Activated CD8-positive, alpha-beta memory T cell treated with anti-CD3 and anti-CD28 coated beads for 1 hour (primary cell): ENCODE measurements at places on chromosomes 4 and X.

- DNase-seq: no peak
These were observed 4.6 kb downstream of the TREX2 start for GRCh38 chrX:153441296-153441695.

DNA sequence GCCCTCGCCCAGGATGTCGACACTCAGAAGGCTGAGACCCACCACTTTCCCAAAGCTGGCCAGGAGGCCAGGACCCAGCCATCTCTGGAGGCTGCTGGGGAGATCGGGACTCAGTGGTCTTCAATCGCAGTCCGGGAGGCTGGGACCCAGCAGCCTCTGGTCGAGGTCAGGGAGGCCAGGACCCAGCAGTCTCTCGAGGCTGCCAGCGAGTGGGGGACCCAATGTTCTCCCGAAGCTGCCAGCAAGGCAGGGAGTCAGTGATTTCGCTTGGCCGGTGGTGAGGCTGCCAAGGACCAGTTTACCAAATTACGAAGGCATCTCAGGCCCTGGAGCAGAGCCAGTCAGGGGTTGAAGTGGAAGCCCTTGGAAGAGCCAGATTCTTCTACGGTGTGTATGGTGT lies 181.6 kb downstream of the NAF1 start:
- DNase-seq: no peak

DNA sequence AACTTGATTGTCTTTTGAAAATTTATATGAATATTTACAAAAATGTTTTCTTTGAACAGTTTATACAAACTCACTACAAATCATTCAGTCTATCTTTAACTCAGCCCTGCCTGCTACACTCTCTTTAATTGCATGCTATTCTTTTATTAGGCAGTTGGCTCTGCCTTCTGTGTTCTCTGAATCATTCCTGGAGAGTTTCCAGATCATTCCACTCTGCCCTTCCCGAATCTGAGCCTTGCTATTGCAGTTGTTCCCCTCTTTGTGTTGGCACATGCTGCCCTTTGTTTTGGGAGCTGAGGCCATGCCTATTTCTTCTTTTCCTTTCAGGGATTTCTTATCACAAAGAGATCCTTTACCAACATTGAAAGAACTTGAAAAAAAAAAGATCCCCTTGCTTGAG lies 8.7 kb upstream of the TECRL start:
- no peak for DNase-seq

DNA sequence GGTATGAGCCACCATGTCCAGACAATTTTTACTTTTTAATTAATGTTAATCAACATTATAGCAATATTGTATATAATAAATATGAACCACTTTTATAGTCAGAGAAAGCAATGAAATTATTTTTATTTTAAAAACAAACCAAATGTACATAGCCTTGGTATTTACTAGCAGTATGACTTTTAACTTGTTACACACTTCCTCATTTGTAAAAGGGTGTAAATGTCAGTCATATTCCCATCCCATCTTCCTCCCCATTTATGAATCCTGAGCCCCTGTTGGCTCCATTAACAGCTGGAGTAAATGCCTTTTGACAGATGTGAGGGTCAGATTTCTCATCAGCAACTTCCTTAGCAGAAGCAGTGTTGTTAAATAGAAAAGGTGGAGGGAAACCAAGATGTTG lies 179.6 kb upstream of the SPRY1 start:
- no peak for DNase-seq

DNA sequence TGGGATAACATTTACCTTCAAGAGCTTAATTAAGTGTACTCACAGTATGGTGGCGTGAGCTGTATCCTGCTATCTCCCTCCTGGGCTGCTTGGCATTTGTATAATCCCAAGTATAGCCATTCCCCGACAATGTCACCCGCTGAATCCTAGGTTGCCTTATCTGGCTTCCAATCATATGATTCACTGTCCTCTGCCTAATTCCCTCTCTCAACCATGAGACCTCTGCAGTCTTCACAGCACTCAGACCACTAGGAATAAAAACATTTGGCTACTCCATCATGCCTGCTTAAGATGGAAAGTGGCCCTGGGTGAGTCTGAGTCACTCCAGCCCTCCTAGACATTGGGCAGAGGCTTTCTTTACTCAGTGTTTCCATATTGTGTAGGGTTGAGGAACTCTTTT lies 28.9 kb upstream of the WDFY3 start:
- no peak for DNase-seq

- no peak for DNase-seq
These were observed 108.9 kb downstream of the UNC5C start for GRCh38 chr4:95439896-95440295.

DNA sequence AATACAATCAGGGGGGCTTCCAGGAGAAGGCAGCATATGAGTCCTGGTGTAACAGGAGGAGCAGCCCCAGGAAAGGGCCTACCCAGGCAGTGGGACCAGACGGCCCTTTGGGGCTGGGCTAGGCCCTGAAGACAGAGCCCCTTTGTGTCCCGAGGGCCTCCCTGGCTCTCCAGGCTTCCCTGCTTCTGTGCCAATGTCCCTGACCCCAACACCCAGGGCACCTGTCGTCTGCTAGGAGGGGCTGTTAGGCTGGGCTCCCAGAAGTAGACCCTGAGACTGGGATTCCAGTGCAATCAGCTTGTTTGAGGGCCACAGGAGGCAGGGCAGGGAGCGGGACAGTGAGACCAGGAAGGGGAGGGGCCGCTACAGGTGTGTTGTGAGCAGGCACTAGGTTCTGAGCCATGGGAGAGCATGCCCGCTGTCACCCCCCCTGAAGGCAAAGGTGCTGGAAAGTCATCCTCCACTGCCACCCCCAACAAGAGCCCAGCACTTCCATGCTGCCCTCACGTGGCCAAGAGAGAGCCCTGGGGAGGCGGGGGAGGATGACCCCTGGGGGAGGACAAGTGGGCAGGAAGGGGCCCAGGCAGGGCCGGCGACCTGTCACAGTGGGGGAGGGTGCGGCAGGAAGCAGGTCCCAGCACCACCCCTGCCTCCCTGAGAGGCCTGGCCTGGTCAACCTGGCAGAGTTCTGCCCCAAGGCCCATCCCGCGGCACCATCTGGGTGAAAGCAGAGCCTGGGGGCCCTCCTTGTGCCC lies 64.8 kb downstream of the ADRA2C start:
- DNase-seq: no peak

DNA sequence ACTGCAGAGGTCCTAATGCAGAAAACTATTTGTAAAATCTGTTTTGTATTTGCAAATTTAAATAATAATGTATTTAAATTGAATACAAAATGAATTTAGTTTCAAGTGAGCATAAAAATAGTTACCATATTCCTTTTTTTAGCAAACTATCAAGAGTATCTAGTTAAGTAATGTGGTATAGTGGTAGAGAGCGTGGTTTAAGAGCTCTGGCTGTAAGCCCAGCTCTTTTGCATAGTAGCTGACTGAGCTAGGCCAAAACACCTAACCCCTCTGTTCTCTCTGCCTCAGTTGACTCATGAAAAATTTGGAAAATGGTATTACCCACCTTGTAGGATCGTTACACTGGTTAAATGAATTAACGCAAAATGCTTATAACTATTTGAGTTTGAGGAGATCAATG lies 18.1 kb upstream of the ADAD1 start:
- DNase-seq: no peak

- no peak for DNase-seq
These were observed 150.3 kb downstream of the GPAT3 start for GRCh38 chr4:83686166-83686565.

DNA sequence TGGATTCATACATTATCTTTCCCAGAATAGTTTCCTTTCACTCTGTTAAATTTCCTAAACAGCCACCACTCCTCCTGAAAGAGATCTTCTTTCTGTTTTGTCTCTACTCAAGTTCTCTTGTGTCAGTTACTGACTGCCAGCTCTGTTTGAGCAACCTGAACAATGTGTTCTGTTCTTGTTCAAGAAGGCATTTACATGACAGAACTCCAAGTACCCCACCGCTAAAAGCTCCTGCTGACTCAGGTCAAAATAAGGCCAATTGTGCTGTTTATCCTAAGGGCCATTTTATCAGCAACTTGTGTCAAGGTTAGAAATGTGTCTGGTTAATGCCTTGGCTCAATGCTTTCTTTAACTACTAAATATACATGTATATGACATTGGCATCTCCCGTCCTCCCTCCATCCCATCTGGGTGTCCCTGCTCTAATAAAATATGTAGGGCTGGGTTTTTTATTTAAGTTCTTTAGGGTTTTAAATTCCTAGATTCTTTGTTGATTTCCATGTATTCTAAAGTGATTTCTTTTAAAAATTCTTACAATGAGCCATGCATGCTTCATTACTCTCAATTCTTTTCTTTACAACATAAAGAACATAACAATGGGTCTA lies 144.3 kb upstream of the PAQR3 start:
- no peak for DNase-seq

- no peak for DNase-seq
These were observed 17.2 kb upstream of the CCNI start for GRCh38 chr4:77092975-77093374.

- no peak for DNase-seq
These were observed 2.9 kb downstream of the EDA start for GRCh38 chrX:69618803-69619202.

DNA sequence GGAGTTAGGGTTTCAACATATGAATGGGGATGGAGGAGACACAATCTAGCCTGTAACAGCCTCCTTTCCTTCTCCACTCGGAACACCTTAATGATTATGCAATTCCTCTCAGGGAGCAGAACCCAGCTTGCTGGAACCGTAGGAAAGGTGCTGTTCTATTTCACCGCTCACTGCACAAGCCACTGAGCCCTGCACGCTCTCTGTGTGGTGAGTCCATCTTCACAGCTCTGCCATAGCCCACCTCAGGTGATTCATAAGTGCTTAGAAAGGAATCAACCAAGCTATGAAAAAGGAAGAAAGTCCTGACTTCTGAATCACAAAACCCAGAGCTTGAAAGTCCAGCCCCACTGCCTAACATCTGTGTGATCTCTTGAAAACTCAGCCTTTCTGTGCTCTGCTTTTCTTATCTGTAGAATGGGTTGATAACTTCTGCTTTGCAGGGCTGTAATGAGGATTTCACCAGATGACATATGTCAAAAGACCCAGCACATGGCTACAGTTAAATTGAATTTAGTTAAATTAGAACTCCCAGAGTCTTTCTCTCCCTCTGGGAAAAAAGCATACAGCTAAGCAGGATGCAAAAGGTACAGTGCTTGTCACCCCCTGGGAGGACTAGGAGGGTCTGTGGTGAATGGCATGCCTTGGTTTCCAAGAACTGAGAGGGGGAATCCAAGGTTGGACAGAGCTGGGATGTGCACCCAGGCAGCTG lies 91.6 kb downstream of the WFS1 start:
- DNase-seq: no peak

DNA sequence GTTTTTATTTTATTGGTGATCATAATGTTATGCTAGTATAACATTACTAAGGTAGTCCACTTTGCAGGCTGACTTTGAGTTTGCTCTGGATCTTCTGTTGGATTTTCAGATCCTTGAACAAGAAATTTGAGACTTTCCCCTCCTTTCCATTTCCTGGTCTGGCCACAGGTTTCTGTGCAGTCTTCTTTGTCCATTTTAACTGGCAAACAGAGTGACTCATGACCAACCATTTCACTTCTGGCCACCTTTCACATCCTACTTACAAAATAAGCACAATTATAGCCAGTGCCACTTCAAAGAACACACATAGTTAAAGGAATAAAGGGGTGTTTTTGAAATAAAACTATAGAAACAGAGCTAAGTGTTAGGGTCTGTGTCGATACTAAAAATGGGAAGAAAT lies 8.4 kb downstream of the ANK2 start:
- no peak for DNase-seq
